ENCODE measurements at places on chromosomes 13 and 19.

DNA sequence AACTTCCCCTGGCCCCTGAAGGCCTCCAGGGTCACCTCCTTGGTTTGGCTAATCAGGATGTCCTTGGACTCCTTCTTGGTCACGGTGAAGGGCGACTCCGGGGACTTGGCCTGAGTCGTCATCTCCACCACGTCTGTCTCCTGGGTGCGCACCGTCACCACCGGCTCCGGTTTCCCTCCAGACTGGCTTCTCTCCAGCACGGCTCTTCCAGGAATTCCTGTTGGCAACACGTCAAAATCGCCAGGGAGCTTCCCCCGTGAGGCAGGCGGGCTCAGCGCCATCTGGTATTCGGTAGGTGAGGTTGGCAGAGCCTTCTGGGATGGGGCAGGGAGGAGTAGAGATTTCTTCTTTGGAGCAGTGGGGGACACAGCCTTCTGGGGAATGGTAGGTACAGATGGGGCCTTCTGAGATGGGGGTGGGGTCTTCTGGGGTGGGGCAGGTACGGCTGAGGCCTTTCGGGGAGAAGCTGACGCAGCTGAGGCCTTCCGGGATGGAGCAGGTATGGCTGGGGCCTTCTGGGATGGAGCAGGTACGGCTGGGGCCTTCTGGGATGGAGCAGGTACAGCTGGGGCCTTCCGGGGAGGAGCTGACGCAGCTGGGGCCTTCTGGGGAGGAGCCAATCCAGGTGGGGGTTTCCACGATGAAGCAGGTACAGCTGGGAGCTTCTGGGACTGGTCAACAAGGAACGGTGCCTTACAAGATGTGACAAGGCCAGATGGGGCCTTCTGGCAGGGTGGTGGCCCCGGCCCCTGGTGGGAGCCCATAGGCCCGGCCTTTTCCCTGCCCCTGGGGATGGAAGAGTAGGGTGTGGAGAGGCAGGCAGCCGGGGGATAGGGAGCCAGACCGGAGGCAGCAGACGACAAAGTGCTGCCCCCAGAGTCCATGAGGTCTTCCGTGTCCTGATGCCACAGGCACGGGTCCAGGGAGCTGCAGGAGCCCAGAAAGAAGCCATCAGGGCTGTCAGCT, 3.8 kb downstream of the GARIN5B start:
- DNase-seq = no peak
- no peak overlapping the region for H3K27ac ChIP-seq
- no peaks in the 10 kb centered on the region for H3K4me1 ChIP-seq
- H3K27me3 ChIP-seq = peaks cover 13% of the 10 kb centered on the region

- H3K27ac ChIP-seq = peak overlapping the region; percentile 72
- no peaks in the 10 kb centered on the region for H3K27me3 ChIP-seq
- peaks cover 41% of the 10 kb centered on the region for H3K4me1 ChIP-seq
- DNase-seq = peak; percentile 28
These were observed 4.3 kb downstream of the ERCC1 start for GRCh38 chr19:45419396-45419795.

GRCh38 chr19:19911150-19911549, 10.4 kb downstream of the ZNF93 start:
- H3K27me3 ChIP-seq = no peaks in the 10 kb centered on the region
- peaks cover 28% of the 10 kb centered on the region for H3K36me3 ChIP-seq
- peaks cover 19% of the 10 kb centered on the region for H3K4me1 ChIP-seq
- DNase-seq = no peak

DNA sequence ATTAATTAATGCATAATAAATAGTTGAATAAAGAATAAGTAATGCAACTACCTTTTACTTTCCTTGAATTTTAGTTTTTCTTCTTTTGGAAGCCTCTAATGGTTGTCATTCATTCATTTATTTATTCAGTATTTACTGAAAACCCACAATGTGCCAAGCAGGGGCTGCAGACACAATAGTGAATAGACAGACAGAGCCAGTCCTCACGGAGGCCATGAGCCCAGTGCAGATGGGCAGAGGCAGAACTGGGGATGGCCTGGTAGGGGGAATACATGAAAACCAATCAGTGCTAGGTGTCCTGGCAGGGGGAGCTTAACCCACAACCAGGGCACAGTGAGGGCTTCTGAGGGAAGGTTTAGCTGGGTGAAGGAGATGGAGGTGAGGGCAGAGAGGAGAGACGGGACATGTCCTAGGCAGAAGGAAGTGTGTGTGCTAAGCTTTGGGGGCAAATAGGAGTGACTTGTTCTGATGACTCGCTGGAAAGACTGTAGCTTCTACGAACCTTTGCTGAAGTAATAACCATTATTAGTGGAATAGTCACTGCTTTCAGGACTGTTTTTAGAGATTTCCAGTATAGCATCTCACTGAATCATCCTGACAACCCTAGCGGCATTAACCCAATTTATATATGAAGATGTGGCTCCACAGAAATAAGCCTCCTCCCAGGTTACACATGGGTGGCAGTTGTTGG, 55.9 kb downstream of the ERCC5 start:
- no peak for DNase-seq
- no peak overlapping the region for H3K27ac ChIP-seq
- no peak overlapping the region for H3K4me3 ChIP-seq
- H3K36me3 ChIP-seq = no peaks in the 10 kb centered on the region
- no peaks in the 10 kb centered on the region for H3K4me1 ChIP-seq
- peaks cover 4% of the 10 kb centered on the region for H3K27me3 ChIP-seq

DNA sequence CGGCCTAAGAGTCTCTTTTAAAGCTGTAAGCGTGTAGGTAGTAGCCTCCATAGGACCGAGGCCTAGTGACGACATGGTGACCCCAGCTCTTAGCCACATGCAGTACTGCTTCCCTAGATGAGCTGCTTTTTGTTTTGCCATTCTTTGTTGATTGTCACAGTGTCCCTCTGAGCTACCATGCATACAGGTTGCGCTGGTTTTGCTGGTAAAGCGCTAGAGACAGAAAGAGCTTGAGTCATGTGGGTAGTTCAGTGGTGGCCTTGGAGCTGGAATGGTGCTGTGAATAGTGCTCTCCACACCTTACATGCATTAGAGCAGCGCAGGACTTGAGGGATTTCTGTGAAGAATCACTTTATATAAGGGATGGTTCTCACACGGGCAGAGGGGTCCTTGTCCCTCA, 5.1 kb downstream of the HNRNPM start:
- H3K4me1 ChIP-seq = peaks cover 70% of the 10 kb centered on the region
- peak overlapping the region; percentile 67 for H3K27ac ChIP-seq
- H3K4me3 ChIP-seq = no peak overlapping the region
- H3K27me3 ChIP-seq = no peaks in the 10 kb centered on the region

DNA sequence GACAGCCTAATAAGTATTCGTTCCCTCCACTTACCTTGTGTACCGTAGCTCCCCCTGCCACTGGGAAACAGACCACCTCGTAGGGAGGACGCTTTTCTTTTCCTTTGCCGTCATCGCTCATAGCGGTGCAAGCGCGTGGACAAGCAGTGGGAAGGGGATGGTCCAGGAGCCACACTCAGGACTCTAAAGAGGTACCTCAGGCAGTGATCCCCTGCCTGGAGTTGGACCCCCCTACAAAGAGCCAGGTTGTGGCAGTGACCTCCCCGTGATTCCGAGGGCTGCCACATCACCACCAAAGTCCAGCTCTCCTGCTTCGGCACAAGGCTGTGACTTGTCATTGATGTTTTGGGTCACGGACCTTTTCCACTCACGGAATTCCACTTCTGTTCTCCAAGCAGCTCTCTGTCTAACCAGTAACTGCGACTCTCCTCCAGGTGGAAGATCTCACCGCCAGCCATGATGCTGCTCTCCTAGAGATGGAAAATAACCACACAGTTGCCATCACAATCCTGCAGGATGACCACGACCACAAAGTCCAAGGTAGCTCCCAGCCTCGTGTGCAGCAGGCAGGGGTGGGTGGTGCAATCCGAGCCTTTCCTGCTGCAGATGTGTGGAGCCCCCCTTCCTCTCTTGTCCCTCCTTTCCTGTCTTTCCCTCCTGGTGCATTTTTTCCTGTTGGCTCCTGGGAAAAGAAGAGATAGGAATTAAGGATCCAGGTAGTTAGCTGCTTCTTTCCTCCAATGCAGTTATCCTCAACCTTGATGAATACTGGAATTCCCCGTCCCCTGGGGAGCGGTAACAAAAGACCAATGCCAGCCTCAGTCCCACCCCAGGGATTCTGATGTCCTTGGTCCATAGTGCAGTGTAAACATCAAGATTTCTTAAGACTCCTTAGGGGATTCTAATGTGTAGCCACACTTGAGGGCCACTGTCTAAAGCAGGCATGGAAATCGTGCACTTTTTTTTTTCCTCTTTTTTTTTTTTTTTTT, 107.7 kb downstream of the SLC7A1 start:
- DNase-seq = no peak
- H3K36me3 ChIP-seq = no peaks in the 10 kb centered on the region
- H3K4me3 ChIP-seq = no peak overlapping the region
- H3K4me1 ChIP-seq = no peaks in the 10 kb centered on the region
- H3K27ac ChIP-seq = no peak overlapping the region
- H3K27me3 ChIP-seq = peaks cover 6% of the 10 kb centered on the region

DNA sequence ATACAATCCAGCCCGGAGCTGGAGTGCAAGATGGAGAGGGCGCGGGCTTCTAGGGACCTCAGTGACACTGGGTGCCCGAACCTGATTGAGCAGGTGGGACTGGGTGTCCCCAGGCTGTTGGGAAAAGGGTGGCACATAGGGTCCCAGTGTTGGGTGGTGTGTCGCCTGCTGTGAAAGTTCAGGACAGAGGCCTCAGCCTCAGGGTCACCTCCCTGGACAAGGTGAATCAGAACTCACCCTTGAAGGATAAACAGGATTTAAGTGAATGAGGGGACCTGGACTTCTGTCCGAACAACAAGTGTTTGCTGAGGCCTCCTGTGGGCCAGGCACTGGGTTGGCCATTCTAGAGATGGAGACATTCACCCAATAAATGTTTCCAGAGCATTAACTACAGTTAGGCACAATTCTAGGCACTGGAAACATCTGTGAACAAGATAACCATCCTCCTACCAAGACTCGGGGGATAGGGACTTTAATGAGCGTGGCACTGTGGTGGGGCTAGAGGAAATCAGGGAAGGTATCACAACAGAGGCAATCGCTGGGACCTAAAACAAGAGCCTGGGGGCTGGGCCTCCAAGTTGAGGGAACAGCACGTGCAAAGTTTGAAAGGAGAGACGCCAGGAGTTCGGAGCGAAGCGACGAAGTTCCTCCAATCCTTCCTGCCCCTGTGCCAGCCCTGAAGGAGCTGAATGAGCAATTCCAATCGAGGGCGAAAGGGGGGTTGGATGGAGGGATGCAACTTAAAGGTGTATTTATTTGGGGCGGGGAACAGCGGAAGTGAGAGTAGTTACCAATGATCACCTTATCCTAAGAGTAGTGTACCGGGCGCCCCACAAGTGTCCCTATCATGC, 921 bp upstream of the POLD1 start:
- H3K27me3 ChIP-seq = no peaks in the 10 kb centered on the region
- H3K4me1 ChIP-seq = peaks cover 32% of the 10 kb centered on the region

GRCh38 chr19:49837425-49837824, 13.5 kb upstream of the PTOV1 start:
- no peaks in the 10 kb centered on the region for H3K27me3 ChIP-seq
- no peak overlapping the region for H3K4me3 ChIP-seq
- no peak for DNase-seq
- no peak overlapping the region for H3K27ac ChIP-seq

DNA sequence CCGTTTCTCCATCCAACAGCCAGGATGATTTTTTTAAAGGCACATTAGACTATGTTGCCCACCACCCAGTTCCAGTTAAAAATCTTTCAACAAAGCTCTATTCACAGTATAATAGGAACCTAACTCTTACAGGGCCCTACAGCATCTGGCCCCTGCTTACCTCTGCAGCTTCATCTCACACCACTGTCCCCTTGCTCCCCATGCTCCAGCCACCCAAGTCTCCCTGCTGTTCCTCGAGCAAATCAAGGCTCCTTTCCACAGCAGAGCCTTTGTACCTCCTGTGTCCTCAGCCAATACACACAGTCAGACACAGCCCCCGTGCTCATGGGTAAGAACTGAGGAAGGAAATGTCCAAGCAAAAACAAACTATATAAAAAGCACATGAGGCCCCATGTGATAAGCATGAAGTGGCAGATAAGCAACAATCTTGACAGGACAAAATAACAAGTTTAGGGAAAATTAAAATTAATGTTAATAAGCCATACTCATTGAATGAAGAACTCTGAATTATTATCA, 67.5 kb downstream of the TSC22D1 start:
- H3K4me1 ChIP-seq = peaks cover 4% of the 10 kb centered on the region
- H3K4me3 ChIP-seq = no peak overlapping the region
- no peak for DNase-seq
- H3K27ac ChIP-seq = no peak overlapping the region

All from activated CD8-positive, alpha-beta T cell treated with anti-CD3 and anti-CD28 coated beads for 36 hours (primary cell).